ENCODE measurements at places on chromosomes 12 and 14.
A peak's percentile ranks its signal among the peaks of the same experiment; 100 is the strongest.

DNA sequence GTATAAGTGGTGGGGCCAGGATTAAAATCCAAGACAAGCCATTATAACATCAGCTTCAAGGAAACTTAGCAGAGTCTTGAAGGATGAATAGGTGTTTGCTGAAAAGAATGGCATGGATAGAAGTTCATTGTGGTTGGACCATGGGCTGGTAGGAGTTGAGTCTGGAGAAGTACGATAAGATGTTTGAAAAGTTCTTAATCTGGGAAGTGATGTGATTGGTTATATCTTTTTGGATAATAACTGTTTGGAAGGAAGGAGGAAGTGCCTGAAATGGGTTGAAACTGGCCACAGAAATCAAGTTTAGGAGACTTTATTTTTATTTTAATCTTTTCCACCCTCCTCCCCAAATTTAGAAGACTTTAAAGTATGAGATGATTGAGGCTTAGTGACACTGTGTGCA is 4.9 kb downstream of the DENR start:
- no peak for DNase-seq

DNA sequence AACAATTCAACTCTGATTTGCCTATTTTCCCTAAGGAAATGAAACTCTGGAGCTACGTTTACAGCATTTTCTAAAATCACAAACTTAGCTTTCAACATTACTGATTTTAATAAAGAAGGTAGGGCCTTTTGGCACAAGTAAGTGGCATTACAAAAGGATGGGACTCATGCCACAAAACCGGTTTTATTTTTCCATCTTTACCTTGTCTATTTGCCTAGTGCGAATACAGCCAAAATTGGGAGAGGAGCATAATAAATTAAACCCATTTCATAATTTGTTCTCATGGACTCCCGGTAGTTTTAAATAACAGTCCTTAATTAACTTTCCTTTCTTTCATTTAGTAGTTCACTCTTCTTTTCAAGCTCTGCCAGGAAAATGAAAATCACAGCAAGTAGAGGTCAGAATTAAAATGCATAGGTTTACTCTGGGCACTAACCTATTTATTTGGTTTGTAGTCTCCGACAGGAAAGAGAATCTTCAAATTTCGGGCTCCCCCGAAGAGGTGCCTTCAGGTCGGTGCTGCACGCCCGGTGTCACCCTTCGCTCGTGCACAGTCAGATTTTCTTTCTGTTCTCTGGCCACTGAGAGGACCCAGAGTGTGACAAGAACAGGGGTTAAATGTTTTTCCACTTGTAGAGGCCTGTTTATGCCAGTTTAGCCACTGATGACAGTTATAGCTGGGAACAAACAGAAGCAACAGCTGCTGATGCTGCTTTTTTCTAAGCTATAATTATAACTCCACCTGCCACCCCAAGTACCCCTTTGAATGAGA is at the start of gene BEST3:
BEST3 (minus strand) TSS at position 535 of the 772 bp plus-strand sequence. CDS start 1,505 bp downstream, outside the sequence.
- no peak for DNase-seq

DNA sequence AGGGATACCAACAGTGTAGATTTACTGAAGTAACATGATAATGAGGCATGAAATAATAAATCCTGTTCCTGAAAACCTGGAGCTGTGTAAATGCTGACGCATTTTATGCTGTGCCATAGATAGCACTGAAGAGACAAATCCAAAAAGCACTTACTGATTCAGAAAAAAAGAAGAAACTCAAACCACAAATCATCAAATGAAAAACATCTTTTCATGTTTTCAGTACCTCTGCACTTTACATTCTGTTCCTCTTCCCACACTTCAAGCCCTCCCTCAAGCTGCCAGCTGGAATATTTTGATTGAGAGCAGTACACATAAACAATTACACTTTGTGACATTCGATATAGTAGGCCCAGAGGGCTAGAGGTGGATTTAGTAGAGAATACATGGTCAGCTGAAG is 362.3 kb downstream of the NAV3 start:
- DNase-seq = no peak

DNA sequence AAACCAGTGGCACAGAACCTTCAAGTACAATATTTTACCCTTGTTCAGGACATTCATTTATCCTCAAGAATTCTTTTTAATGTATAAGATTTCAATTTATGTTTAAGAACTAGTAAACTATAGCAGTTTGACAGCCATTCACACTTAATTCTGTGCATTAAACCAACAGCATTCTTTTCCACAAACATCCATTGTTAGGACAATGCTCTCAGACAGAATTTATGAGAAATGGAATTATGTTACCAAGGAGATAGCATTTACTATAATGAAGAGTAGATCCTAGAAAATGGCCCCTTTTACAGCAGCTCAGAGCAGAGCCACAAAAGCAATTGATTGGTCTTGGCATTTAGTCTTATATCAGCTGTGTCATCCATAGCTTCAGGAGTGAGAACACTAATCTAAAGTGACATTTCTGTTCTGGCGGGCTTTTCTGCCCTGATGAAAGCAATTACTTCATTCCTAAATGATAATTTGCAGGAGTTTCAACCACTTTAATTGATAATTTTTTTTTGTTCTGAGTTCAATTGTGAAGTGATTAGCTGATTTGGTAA is 268.9 kb downstream of the NPAS3 start:
- no peak for DNase-seq

DNA sequence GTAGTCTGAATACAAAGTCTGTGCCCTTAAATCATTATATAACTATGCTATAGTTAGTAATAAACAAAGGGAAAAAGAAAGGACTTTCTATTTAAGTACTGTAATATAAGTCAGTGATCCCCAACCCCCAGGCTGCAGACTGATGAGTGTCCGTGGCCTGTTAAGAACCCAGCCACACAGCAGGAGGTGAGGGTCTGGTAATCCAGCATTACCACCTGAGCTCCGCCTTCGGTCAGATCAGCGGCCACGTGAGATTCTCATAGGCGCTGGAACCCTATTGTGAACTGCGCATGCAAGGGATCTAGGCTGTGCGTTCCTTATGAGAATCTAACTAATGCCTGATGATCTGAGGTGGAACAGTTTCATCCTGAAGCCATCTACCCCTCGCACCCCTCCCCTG is 15.7 kb downstream of the NFYB start:
- DNase-seq = no peak

DNA sequence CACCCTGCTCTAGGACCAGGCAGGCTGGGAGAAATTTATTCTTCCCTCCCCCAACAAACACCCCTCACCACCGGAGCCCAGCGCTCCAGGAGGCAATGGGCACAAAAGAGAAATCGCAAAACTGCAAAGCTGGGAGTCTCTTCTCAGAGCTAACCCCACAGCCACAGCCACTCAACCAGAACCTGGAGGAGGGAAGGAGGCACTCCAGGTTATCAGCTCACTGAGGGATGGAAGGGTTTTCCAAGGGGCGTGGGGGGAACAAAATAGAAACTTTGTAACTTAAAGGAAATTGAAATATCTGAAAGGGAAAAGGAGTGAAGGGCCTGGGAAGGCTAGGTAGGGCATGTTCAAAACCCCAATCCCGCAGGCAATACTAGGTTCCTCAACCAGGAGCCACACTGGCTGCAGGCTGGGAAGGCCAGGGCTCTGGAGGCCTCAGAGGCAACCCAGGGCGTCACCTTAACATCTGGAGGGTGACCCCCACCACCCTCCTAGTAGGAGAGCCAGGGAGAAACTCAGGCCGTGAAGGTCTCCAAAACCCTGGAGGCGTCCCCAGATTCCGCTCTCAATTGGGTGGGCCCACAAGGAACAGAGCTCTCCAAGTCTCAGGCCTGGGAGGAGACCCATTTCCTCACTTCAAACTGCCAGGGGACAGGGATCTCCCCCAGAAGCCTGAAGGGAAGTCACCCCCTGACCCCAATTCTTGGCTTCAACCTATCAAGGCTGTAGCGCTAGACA is 3.2 kb downstream of the KDM2B start:
- DNase-seq = no peak

GRCh38 chr12:132319359-132319950 is 9.9 kb downstream of the GALNT9 start:
- DNase-seq = no peak

- no peak for DNase-seq
Measured at GRCh38 chr14:100640471-100641273, 53.5 kb upstream of the BEGAIN start.

GRCh38 chr14:103130965-103131364 is 7.7 kb downstream of the TNFAIP2 start:
- no peak for DNase-seq

- DNase-seq = no peak
Measured at GRCh38 chr14:22226381-22226780, 362.6 kb downstream of the DAD1 start.

- DNase-seq = no peak
Measured at GRCh38 chr14:71078500-71078899, 171.2 kb downstream of the PCNX1 start.

DNA sequence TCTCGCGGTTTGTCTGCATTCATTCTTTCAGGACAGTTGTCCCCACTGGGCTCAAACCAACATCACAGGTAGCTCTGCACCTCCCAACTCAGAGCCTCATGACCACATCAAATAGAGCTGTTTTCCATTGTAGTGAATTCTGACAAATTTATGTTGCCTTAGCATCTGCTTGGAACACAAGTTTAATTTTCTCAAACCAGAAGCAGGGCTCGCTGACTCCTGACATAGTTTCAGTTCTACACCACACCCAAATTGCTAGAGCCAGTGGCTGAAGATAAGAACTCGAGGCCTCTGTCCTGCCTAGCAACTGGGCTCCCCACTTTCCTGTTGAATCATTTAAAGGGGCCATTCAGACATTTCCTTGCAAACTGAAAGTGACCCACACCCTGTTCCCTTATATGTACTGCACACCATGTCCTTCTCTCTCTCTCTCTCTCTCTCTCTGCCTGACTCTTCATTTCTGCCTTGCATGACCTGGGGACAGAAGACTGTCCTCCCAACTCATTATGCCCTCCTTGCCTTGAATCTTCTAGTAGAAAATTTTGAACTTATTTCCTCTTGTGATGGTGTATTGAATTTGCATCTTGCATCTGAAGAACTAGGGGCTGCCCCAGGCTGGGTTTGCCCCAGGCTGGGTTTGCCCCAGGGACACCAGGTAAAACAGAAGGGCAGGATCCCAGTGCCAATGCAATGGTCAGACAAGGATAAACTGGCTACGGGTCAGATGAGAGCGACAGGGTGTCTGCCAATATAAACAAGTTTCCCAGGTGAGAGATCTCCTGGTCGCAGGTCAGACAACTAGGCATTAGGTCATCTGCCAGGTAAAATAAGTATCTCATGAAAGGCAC is 9.7 kb upstream of the WSCD2 start:
- DNase-seq = no peak

DNA sequence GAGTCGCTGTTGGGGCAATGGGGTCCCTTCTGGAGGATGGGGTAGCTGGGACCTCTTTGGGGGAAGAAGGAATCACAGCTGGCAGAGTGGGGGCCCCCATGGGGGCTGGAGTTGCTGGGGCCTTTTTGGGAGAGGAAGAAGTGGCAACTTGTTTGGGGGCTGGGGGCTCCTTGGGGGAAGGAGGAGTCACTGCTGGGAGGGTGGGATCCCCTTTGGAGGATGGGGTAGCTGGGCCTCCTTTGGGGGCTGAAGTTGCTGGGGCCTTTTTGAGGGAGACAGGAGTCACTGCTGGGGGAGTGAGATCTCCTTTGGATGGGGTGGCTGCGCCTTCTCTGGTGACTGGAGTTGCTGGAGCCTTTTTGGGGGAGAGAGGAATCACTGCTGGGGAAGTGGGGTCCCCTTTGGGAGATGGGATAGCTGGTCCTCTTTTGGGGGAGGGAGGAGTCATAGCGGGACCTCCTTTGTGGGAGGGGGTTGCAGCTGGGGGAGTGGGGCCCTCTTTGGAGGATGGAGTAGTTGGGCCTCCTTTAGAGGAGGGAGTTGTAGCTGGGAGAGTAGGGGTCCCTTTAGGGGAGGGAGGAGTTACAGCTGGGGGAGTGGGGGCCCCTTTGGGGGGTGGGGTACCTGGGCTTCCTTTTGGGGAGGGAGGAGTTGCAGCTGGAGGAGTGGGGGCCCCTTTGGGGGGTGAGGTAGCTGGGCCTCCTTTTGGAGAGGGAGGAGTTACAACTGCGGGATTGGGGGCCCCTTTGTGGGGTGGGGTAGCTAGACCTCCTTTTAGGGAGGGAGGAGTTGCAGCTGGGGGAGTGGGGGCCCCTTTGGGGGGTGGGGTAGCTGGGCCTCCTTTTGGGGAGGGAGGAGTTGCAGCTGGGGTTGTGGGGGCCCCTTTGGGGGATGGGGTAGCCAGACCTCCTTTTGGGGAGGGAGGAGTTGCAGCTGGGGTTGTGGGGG is 7.9 kb downstream of the NACA start:
- DNase-seq = no peak

GRCh38 chr12:69428351-69429073 is 41.7 kb upstream of the FRS2 start:
- DNase-seq = no peak

- DNase-seq = no peak
Measured at GRCh38 chr14:30005114-30005808, 77.6 kb upstream of the PRKD1 start.

DNA sequence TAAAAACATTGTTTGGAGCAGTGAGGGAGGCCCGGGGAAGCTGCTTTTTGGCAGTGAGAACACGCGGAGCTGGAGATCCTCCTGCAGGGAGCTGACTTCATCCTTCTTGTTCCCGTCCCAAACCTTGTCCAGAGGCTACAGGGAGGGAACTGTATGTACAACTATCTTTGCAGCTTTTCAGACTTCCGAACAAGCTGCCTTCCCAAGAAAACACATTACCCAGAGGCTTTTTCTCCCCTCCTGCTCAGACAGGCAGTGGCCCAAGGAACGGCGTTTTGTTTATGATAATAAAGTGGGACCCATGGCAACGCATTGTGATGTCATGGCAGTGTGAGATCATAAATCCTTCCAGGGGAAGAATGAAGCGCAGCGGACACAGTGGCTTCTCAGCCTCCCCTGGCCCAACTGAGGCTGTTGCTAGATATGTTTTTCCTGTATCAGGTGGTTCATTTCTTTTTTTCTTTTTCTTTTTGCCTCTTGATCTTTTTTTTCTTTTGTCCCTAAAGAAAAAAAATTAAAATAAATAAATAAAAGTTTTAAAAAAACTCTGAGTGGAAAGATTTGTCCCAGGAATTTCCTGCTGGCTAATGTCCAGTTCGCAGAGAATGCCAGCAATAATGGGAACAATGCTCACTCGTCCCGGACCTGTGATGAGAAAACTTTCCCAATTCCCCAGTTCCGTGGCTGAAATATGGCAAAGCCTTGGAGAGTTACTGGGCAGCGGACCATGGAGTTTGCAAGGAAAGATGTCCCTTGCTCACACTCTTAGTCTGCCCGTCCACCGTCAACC is 103.4 kb upstream of the MAP1LC3B2 start:
- no peak for DNase-seq

GRCh38 chr14:44113769-44114730 is 393.0 kb downstream of the FSCB start:
- no peak for DNase-seq

DNA sequence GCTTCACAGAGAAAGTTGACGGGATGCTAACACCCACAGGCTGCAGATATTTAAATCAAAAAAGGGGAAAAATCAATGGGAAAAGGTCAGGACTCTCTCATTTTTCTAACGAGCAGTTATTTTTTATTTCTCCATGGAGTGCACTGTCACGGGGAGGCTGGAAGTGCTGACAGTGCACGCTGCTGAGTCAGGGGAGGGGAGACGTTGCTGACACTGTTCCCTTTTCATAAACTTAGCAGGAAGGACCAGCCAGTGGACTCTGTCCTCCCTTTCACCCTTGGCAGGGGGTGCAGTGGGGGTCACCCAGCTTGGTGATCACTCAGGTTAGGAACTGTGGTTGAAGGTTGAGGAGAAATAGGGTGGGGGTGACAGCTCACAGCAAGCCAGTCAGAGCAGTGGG is 65.6 kb upstream of the FUT8 start:
- DNase-seq = peak; percentile 19

- DNase-seq = no peak
Measured at GRCh38 chr14:100788942-100789341, 37.0 kb upstream of the MEG3 start.

Data from substantia nigra (tissue), 51 donors.